Stomach (tissue), 19 donors: ENCODE measurements at places on chromosomes 5 and 9. TPM values are rescaled to one million over a fixed set of nuclear protein-coding genes. Genes with fewer than 3 reads are reported as not detected.

GRCh38 chr9:17578577-17578910 is 322 bp upstream of the SH3GL2 start:
- DNase-seq = no peak

- no peak for DNase-seq
These were observed 97.0 kb downstream of the KLHL3 start for GRCh38 chr5:137638841-137639240.

- DNase-seq = no peak
These were observed 39.0 kb downstream of the S100Z start for GRCh38 chr5:76888733-76889300.

GPR151 gene
- total RNA-seq = not detected

MSX2 gene
- total RNA-seq = not detected

SPINK7 gene
- not detected for total RNA-seq
